ENCODE measurements at places on chromosomes 2 and 18. TPM values are rescaled to one million over a fixed set of nuclear protein-coding genes. Genes with fewer than 3 reads are reported as not detected.

GRCh38 chr2:181774685-181775084, 94.4 kb upstream of the NEUROD1 start:
- peak; percentile 45 for DNase-seq
- peaks cover 9% of the 10 kb centered on the region for H3K4me1 ChIP-seq
- H3K27ac ChIP-seq: no peak overlapping the region
- no peak overlapping the region for H3K4me3 ChIP-seq

DNA sequence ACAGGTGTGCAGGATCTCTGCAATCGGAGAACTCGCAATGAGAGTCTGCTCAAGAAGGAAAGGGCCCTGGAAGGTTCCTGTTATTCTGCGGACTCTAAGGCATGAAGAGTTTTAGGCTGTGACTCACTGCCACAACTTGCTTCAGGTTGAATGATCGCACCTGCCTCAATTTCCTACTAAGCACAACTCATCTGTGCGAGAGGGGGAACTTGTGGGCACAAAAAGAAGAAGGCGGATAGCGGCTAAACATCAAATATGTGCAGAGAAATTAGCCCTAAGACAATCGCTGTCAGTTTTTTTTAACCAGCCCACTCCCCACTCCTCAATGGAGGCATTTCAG, 14.0 kb upstream of the CREG2 start:
- peaks cover 11% of the 10 kb centered on the region for H3K36me3 ChIP-seq
- H3K4me3 ChIP-seq: no peak overlapping the region
- no peak overlapping the region for H3K27ac ChIP-seq
- H3K4me1 ChIP-seq: peaks cover 2% of the 10 kb centered on the region
- no peaks in the 10 kb centered on the region for H3K27me3 ChIP-seq

DNA sequence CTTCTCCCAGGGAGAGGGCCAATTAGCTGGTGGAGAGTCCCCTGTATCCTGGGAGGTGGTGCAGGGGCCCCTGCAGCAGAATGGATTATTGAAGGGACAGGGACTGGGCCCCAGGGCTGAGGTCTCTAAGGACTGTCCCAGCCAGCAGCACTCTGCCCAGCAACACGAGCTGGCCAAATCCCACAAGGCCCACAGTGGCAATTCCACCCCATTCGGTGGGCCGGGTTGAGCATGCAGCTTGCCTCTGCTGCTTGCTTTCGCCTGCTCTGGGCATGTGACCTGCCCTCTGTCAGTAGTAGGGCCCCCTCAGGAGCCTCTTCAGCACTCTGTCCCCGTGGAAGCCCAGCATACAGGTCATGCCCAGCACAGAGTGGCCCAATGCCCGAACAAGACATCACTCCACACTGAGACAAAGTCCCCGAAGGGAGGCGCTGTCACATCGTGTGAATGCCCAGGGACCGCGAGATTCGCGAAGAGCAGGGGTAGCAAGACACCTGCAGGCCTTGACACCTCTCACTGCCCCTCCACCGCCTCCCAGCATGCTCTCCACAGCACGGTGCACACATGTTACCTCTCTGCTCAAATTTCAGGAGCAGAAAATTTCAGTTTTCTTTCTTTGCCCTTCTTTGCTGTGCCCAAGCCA, 65.4 kb downstream of the CRACDL start:
- no peaks in the 10 kb centered on the region for H3K4me1 ChIP-seq
- H3K36me3 ChIP-seq: no peaks in the 10 kb centered on the region
- no peak overlapping the region for H3K4me3 ChIP-seq
- no peak overlapping the region for H3K27ac ChIP-seq
- no peak for DNase-seq

- no peak overlapping the region for H3K4me3 ChIP-seq
- DNase-seq: peak; percentile 50
These were observed 123.5 kb upstream of the HS6ST1 start for GRCh38 chr2:128442053-128442751.

- H3K27me3 ChIP-seq: peaks cover 4% of the 10 kb centered on the region
- H3K4me1 ChIP-seq: no peaks in the 10 kb centered on the region
- no peaks in the 10 kb centered on the region for H3K36me3 ChIP-seq
These were observed 190.2 kb downstream of the TFCP2L1 start for GRCh38 chr2:121094845-121095244.

DNA sequence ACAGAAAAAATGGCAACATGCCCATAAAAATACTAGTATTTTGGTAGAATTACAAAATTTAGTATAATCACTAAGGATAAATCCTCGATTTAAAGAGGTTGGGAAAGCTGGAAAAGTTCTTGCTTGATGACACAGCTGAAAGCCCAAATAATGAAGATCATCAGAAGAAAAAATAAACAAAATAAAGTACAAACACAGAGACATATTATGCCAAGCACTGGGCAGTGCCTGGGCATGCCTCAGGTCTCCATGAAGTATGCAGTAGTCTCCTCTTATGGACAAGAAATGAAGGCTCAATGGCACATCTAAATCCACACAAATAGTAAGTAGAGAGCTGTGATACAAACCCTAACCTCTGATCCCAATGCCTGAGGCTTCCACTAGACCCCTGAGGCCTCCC, 57.7 kb downstream of the RNU4ATAC start:
- H3K27ac ChIP-seq: no peak overlapping the region
- H3K27me3 ChIP-seq: no peaks in the 10 kb centered on the region
- no peaks in the 10 kb centered on the region for H3K36me3 ChIP-seq
- H3K4me1 ChIP-seq: no peaks in the 10 kb centered on the region
- DNase-seq: no peak
- H3K4me3 ChIP-seq: no peak overlapping the region

GRCh38 chr2:142769761-142770160, 107.7 kb upstream of the KYNU start:
- H3K27ac ChIP-seq: no peak overlapping the region
- DNase-seq: peak; percentile 2
- H3K36me3 ChIP-seq: no peaks in the 10 kb centered on the region
- H3K4me1 ChIP-seq: no peaks in the 10 kb centered on the region
- no peaks in the 10 kb centered on the region for H3K27me3 ChIP-seq
- no peak overlapping the region for H3K4me3 ChIP-seq

DNA sequence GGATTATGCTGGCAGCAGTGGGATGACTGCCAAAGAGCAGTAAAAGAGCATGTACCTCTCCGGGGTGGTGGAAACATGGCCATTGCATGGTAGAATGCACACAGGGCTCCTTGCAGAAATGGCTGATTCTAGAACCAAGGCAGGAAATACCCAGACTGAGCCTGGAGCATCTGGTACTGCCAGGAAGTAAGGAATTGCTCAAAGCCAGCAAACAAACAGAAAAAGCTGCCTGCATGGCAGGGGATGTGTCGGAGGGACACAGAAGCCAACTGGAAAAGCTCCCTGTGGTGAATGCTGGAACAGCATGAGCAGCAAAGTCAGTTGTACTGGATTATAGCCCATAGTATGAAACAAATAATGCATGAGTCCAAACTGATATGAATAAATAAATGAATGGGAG, 78.0 kb upstream of the NFATC1 start:
- no peak overlapping the region for H3K27ac ChIP-seq
- no peaks in the 10 kb centered on the region for H3K27me3 ChIP-seq
- H3K36me3 ChIP-seq: no peaks in the 10 kb centered on the region
- H3K4me3 ChIP-seq: no peak overlapping the region

DNA sequence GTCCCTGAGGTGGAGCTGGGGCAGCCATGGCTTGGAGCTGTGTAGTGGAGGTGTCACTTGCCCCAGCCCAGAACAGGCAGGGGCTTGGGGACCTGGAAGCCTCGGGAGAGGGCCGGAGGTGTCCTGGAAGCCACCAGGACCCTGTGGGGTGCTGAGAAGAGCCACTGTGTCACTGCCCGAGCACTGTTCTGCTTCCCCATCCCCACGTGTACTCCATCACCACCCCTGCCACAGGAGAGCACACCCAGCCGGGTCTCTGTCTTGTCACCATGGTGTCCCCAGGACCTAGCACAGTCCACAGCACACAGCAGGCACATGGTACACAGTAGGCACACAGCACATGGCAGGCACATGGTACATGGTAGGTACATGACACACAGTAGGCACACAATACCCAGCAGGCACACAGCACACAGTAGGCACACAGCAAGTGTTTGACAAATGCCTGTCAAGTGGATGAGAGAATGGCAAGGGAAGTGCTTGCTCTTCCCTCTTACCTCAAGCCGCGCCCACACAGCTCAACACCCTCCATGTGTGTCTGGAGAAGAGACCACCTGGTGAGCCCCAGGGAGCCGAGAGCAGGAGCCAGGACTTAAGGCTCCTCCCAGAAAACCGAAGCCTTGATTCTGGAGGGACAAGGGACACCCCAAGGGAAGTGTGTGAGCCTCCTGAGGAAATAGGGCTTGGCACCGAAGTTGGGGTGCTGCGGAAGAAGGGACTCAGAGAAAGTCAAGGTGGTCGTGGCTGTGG, 13.3 kb downstream of the MBP start:
- peaks cover 3% of the 10 kb centered on the region for H3K4me1 ChIP-seq
- no peak overlapping the region for H3K27ac ChIP-seq
- no peaks in the 10 kb centered on the region for H3K27me3 ChIP-seq
- DNase-seq: no peak
- H3K36me3 ChIP-seq: no peaks in the 10 kb centered on the region

DNA sequence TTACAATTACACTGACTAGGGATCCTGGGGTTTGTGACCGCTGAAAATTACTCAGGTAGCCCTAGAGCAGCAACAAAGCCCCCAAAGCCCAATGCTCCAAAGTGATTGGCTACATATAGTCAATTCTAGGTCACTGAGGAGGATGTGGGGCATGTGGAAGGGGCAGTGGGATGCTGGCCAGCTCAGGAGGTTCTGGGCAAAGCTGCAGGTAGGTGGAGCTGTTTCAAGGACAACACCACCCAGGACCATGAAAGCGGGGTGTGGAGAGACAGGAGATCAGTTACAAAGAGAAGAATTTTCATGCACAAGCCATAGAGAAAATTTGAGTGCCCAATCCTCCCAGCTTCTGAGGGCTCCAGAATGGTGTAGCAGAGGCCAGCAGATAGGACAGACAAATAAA, 75.0 kb upstream of the CCDC85A start:
- no peaks in the 10 kb centered on the region for H3K4me1 ChIP-seq
- no peak overlapping the region for H3K4me3 ChIP-seq
- no peaks in the 10 kb centered on the region for H3K36me3 ChIP-seq
- no peak overlapping the region for H3K27ac ChIP-seq
- H3K27me3 ChIP-seq: no peaks in the 10 kb centered on the region

GRCh38 chr2:134014196-134014960, 239.5 kb upstream of the MGAT5 start:
- no peaks in the 10 kb centered on the region for H3K27me3 ChIP-seq
- peak overlapping the region; percentile 75 for H3K27ac ChIP-seq
- no peak overlapping the region for H3K4me3 ChIP-seq
- no peaks in the 10 kb centered on the region for H3K36me3 ChIP-seq
- H3K4me1 ChIP-seq: peaks cover 15% of the 10 kb centered on the region

- no peaks in the 10 kb centered on the region for H3K36me3 ChIP-seq
- H3K27ac ChIP-seq: no peak overlapping the region
- H3K4me1 ChIP-seq: no peaks in the 10 kb centered on the region
- DNase-seq: no peak
These were observed 120.1 kb downstream of the MMADHC start for GRCh38 chr2:149467436-149467835.

GRCh38 chr2:189248141-189248540, 68.6 kb upstream of the COL5A2 start:
- H3K4me3 ChIP-seq: no peak overlapping the region
- no peaks in the 10 kb centered on the region for H3K27me3 ChIP-seq
- no peaks in the 10 kb centered on the region for H3K36me3 ChIP-seq
- DNase-seq: no peak

GRCh38 chr2:38666556-38666910, 619 bp downstream of the GALM start:
- peak overlapping the region; percentile 74 for H3K4me3 ChIP-seq
- H3K36me3 ChIP-seq: no peaks in the 10 kb centered on the region
- H3K27me3 ChIP-seq: no peaks in the 10 kb centered on the region
- peak overlapping the region; percentile 40 for H3K27ac ChIP-seq
- H3K4me1 ChIP-seq: peaks cover 4% of the 10 kb centered on the region
- peak; percentile 19 for DNase-seq

DNA sequence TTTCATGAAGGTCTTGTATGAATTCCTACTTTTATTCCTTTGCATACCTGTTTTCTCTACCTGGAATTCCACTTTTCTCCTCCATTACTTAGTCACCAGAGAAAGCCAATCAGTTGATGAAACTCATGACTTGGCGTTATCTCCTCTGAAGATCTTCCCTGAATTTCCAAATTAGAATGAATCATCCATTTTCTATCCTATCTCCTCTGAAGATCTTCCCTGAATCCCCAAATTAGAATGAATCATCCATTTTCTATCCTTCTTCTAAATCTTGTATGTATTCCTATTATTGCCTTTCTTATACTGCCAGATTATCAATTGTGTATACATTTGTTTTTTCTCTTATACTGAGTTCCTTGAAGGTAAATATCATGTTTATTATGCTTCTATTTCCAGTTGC, 440.4 kb downstream of the CCDC85A start:
- H3K36me3 ChIP-seq: no peaks in the 10 kb centered on the region
- DNase-seq: no peak
- H3K4me3 ChIP-seq: no peak overlapping the region
- no peaks in the 10 kb centered on the region for H3K27me3 ChIP-seq
- H3K4me1 ChIP-seq: no peaks in the 10 kb centered on the region

DNA sequence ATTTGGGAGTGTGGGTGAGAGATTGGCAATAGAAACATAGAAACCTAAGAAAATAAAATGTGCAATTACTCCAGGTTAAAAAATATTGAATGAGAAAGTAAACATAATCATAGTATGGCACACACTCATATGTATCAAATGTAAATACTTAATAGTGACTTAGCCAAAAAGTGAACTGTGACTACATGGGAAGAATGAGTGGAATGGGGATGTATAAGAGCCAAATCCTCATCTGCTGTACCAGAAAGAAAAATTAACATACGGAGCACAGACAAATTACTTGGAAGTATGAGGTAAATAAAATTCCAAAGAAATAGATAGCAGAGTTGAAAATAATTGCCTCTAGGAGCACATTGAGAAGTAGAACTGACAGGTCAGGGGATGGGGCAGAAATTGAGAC, 4.0 kb downstream of the FLACC1 start:
- no peak overlapping the region for H3K27ac ChIP-seq
- DNase-seq: peak; percentile 27
- no peaks in the 10 kb centered on the region for H3K27me3 ChIP-seq

- H3K36me3 ChIP-seq: no peaks in the 10 kb centered on the region
- H3K4me3 ChIP-seq: peak overlapping the region; percentile 28
- peaks cover 66% of the 10 kb centered on the region for H3K27me3 ChIP-seq
- no peak for DNase-seq
- peaks cover 2% of the 10 kb centered on the region for H3K4me1 ChIP-seq
These were observed 1.4 kb upstream of the SP5 start for GRCh38 chr2:170713543-170714380.

GRCh38 chr18:2905854-2906703, 59.3 kb downstream of the EMILIN2 start:
- peaks cover 10% of the 10 kb centered on the region for H3K4me1 ChIP-seq
- peaks cover 2% of the 10 kb centered on the region for H3K36me3 ChIP-seq
- DNase-seq: peak; percentile 43
- H3K4me3 ChIP-seq: peak overlapping the region; percentile 35
- H3K27ac ChIP-seq: peak overlapping the region; percentile 46

Gene ANKRD23
- total RNA-seq: 1.3 TPM

Gene ITPRIPL1
- total RNA-seq: 4.6 TPM

Data from fibroblast of lung (primary cell).